ENCODE measurements at places on chromosomes 2 and 18.

DNA sequence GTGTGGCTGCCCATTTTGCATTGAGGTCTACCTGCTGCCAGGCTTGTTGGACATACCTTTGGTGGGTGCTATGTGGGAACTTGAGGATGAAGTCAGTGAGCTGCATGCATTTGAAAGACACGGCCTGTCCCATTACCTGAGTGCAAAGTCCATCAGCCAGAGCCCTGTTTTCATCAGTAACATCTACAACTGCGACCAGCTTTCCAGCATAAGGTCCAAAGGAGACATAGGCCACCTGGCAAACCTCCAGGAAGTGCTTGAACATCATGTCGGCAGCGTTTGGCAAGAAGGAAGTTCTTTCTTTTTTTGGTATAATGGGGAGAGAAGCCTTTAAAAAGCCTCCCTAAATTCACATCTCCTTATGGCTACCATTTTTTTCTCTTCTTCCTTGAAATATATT, 143.1 kb downstream of the FAM161A start:
- no peak for DNase-seq

GRCh38 chr2:139439100-139439499, 658.9 kb upstream of the NXPH2 start:
- DNase-seq = no peak

GRCh38 chr18:45409971-45410370, 205.3 kb upstream of the SLC14A2 start:
- DNase-seq = no peak

DNA sequence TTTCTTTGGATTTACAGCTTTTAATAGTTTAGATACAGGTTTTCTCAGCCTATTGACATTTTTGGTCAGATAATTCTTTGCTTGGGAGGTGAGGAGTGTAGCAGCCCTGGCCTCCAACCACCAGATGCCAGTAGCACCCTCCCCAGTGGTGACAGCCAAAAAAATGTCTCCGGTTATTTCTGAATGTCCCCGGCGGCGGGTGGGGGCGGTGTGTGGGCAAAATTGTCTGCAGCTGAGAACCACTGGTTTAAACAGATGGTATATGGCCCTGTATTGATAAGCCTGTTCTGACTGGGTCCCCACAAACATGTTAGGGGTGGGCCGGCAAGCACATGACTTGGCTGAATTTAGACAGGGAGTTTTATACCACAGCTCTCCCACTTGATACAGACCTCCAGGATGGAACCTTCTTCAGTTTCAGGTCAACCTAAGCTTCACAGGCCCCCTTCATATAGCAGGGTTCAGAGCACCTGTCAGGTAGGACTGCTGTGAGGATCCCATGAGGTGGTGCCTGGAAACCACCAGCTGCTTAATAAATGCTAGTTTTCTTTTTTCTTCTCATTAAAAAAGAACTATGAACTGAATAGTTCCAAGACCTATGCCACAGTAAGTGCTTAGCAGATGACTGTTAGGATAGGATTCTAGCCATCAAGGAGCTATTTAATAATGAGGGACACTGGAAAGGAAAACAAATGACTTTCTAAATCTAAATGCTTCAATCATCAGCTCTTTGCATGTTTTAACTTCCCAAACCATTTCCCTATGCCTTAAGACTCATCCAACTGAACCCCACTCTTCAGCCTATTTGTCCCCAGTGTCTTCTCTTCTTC, 18.1 kb downstream of the LPIN2 start:
- DNase-seq = peak; percentile 60

DNA sequence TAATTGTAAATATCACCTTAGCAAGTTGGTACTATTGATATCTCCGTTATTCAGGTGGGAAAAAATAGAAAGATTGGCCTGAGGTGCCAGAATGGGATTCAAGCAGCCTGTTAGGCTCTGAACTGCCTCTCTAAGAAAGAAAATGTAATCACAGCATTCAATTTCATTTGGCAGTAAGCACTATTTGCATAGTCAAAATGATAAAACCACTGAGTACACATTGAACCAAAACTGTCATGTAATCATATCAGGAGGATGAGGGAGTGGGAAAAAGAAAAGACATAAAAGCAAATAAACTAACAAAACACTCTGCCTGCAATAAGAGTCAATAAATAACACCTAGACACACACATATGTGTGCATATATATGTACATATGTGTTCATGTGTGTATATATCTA, 103.9 kb upstream of the TACR1 start:
- DNase-seq = no peak

DNA sequence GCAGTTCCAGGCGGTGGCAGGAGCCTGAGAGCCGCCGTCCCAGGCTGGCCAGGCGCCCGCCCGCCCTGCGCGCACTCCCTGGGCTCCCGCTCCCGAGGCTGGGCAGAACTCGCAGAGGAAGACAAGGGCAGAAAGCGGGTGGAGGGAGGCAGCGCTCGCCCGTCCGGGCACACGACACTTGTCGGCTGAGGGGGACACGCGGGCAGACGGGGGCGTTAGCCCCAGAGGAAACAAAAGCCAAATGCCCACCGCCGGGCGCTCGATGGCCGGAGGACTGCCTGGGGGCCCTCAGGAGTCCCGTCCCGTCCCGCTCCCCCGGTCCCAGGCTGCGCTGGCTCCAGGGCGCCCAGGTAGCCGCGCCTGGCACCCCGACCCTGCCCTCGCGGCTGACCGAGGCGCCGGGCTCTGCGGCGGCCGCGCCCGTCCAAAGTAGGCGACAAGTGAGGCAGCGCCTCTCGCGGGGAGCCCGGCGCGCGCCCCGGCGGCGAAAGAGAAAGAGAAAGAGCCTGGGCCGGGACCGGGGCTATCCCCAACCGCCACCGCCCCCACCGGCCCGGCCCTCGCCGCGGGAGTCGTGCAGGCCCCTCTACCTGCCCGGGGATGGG, 491 bp downstream of the L3MBTL4 start:
- DNase-seq = no peak

DNA sequence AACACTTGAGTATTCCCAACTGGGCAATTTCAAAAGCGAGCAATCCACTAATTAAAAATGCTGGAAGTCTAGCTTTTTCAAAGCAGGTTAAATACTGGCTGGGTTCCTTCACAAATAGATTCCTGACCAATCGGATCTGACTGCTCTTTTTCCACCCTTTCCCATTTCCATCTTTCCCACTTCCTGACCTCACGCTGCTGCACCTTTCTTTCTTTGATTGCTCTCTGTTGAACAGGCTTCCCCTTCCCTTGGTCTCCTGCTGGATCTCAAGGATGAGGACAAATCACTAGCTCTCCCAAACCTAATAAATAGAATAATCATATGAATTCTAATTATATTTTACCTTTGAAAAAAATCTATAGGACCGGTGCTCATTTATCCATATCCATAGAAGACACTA, 121.2 kb downstream of the TCF4 start:
- no peak for DNase-seq

GRCh38 chr2:138221358-138221757, 257.1 kb downstream of the HNMT start:
- DNase-seq = no peak

DNA sequence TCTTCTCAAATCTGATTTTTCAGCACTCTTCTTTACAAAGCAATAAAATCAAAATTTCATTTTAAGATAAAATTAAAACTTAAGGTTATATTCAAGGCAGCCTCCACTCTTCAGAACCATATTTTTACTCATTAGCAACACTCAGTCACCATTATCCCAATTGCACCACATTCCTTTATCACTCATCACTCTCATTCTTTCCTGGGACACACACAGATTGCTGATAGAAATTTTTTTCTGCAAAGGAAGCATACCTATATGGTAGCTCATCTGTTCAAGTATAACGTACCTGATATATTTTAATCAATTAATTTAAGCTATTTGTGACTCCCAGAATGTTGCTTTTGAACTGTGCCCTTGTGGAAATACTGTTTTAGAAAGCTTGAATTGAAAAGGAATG, 1559.3 kb upstream of the ZEB2 start:
- DNase-seq = no peak

- no peak for DNase-seq
Observed at GRCh38 chr2:151520976-151521375, 111.3 kb downstream of the RIF1 start.

- peak; percentile 18 for DNase-seq
Observed at GRCh38 chr18:62131301-62131909, 55.5 kb downstream of the PIGN start.

DNA sequence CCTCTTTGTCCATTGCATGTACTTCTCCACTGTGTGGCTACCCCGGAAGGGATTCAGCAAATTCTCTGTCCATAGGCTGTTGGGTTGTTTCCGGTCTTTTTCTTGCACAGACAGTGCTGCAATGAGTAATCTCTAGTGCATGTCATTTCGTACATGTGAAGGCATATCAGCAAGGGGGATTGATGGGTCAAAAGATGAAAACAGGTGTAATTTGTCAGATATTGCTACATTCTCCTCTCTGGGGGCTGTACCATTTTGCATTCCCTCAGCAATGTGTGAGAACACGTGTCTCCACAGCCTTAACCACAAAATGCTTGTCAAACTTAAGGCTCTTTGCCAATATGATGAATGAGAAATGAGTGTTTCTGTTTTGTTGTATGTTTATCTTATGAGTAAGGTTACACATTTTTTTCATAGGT, 60.5 kb downstream of the KLHL29 start:
- no peak for DNase-seq

DNA sequence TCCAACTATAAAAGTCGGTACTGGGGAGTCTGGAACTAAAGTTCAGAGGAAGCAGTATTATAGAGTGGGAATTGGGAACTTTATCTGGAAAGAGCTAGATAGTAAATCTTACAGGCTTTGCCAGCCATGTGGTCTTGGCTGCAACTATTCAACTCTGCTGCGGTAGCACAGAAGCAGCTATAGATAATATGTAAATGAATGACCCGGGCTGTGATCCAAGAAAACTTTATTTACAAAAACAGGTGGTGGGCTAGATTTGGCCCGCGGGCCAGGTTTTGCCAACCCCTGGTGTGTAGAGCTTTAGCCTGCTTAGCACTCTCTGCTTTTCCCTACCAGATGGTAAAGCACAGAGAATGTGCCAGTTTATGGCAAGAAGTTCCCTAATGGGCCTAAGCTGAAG, 70.8 kb downstream of the TNP1 start:
- no peak for DNase-seq

- DNase-seq = no peak
Observed at GRCh38 chr2:138779781-138780445, at the start of gene NXPH2. TSS of gene NXPH2 (minus strand) at chr2:138780390. CDS start at chr2:138780241, 149 bp downstream.

- DNase-seq = no peak
Observed at GRCh38 chr18:5515011-5515784, 28.6 kb downstream of the EPB41L3 start.

- DNase-seq = no peak
Observed at GRCh38 chr2:189124175-189124574, 55.4 kb downstream of the COL5A2 start.

GRCh38 chr2:157784169-157784822, 91.8 kb downstream of the ACVR1 start:
- DNase-seq = no peak

- no peak for DNase-seq
Observed at GRCh38 chr2:134501476-134502091, 217.2 kb downstream of the TMEM163 start.

GRCh38 chr2:167451496-167452289, 563.4 kb downstream of the XIRP2 start:
- no peak for DNase-seq

GRCh38 chr2:128868686-128869551, 550.3 kb upstream of the HS6ST1 start:
- no peak for DNase-seq

DNA sequence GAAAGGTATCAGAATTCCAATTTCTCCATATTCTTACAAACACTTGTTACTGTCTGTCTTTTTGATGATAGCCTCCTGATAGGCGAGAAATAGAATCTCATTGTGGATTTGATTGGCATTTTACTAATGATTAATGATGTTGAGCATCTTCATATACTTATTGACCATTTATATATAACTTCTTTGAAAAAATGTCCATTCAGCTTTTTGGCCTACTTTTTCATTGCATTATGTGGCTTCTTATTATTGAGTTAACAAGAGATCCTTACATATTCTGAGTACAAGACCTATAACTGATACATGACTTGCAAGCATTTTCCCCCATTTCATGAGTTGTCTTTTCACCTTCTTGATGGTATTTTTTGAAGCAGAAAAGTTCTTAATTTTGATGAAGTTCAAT, 54.6 kb downstream of the QPCT start:
- no peak for DNase-seq

GRCh38 chr2:217010173-217010572, 150.3 kb upstream of the TNP1 start:
- DNase-seq = no peak

GRCh38 chr2:45884126-45884525, 232.7 kb downstream of the PRKCE start:
- DNase-seq = no peak

DNA sequence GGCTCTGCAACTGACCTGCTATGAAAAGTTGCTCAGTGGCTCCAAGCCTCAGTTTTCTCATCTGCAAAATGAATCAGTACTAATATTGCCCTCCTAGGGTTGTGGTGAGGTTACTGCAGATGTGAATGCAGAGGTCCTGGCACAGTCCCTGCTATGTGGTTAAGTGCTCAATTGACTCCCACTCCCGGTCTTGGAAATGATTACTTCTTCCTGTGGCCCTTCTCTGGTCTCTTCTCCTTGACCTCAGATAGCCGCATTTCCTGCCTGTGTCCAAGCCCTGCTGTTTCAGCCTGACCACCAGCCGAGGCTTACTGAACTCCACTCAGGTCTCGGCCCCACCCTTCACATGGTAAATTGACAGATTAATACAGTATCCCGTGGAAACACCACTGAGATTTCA, 26.3 kb downstream of the CNGA3 start:
- no peak for DNase-seq

- DNase-seq = no peak
Observed at GRCh38 chr2:135130751-135131150, 78.7 kb downstream of the RAB3GAP1 start.

GRCh38 chr2:195995499-195995898, 73.1 kb downstream of the DNAH7 start:
- DNase-seq = no peak

DNA sequence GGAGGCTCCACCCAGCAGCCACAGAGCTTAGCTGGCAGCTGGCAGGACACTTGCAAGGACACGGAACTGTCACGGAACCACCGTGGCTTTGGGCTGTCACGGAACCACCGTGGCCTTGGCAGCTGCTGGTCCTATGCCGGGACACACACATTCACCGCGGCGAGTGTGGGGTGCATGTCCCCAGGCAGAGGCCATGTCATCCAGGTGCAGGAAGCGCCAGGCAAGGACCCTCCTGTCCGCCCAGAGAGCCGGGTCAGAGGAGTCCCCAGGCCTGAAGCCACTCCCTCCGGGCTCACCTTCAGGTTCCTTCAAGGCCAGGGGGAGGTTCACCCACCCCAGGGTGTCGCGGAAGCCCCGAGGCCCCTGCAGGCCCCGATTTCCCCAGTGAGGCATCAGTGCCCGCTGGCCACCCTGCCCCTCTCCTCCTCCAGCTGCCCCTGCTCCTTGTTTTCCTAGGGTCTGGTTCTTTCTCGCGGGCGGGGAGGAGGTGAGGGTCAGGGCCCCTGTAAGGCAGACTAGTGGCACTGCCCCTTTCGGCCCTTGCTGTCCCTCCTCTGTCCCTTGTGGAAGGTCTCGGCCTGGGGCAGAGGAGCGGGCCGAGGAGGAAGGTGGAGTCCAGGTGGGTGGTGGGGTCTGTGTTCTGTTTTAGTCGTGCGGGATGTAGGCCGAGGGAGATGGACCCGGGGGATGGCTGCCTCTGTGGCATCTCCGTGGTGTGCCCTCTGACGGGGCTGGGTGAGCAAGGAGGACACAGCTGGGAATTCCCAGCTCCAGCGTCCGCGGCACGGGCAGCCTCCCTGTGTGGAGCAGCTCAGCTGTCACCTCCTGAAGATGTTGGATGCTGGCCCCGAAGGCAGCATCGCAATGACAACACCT, 60.6 kb downstream of the NFATC1 start:
- DNase-seq = no peak
